H1 (cell line): ENCODE measurements at places on chromosomes 5 and 9.

GRCh38 chr9:35556776-35557175 lies 48.3 kb upstream of the TESK1 start:
- DNase-seq = no peak

DNA sequence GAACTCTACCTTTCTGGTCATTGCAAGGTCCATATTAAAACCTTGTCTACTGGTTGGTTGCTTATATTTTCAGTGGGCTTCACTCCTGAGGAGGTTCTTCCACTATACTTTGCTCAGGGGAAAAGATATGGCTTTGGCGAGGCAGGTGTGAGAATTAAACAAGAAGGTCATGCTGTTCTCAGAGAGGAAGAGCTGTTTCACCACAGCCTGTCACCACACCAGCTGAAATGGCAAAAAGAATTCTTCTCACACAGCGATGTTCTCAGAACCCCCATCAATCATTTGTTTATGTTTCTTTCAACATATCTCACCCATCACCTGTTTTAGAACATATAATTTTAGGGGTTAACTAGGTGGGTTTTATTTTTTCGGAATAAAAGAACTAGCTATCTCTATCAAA lies 38.6 kb downstream of the CAPSL start:
- no peak for DNase-seq

DNA sequence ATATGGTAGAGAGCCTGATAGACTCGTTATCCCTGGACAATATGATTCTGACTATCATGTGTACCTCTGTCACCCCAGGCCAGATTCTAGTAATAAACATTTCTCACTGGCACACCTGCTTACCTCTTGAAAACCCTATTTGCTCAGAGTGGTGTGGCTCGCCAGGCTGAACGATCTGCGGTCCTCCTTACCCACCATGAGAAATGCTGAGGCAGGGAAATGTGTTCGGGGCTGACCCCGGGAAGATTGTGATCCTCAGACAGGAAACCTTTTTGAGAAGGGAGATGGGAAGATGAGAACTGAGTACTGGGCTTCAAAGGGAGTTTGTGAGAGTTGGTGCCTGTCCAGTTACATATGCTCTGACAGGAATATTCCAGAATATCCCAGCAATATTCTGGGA lies 10.7 kb upstream of the PRXL2C start:
- no peak for DNase-seq

- DNase-seq = no peak
Observed at GRCh38 chr5:61279725-61280124, 52.3 kb upstream of the ZSWIM6 start.

DNA sequence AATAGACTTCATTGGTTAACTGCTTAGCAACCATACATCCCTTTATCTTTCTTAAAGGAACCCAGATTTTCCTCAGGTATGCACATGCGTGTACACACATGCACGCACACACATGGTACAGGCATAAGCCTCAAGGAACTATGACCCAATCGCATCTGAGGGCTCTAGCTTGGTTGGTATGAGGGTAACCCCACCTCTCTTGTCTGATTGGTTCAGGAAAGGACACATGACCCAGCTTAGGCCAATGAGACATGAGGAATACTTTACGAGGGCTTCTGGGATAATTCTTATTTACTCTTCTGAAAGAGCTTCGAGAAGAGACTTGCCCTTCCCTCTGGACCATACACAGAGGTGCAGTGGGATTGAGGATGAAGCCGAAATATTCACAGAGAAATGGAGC lies 141.9 kb downstream of the FRMD3 start:
- DNase-seq = no peak

GRCh38 chr9:130409246-130409645 lies 35.5 kb upstream of the ASS1 start:
- DNase-seq = no peak

DNA sequence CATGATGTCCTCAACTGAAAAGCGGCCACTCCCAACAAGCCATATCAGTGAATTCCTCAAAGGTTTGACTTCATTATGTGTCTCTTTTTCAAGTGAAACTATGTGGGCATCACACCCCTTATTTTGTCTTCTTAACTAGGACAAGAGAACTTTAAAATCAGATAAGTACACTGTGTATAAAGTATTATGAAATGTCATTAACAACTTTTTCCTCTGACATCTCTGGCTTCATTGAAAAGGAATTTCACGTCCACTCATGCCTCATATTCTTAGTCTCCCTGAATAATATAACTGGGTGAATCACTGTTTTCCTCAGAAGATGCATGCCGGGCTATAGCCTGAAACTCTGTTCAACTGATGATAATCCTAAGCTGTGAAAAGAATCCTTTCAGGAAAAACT lies 415.8 kb downstream of the ACTL7B start:
- no peak for DNase-seq

DNA sequence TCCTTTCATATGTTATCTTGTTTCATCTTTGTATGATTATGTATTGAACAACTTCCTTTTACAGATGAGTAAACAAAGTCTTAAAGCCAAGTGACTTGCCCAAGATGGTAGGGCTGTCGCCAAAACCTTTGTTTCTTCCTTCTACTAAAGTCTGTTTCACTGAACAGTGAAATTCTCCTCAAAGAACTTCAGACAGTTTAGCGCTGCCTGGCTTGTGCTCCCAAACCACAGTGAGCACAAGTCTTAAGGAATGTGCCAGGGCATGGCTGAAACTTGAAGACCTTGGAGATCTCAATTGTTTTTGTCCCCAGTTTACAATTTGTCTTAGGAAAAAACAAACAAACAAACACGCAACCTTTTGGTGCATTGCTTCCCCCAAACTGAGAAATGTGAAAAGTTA lies 273.5 kb downstream of the CRB2 start:
- no peak for DNase-seq

DNA sequence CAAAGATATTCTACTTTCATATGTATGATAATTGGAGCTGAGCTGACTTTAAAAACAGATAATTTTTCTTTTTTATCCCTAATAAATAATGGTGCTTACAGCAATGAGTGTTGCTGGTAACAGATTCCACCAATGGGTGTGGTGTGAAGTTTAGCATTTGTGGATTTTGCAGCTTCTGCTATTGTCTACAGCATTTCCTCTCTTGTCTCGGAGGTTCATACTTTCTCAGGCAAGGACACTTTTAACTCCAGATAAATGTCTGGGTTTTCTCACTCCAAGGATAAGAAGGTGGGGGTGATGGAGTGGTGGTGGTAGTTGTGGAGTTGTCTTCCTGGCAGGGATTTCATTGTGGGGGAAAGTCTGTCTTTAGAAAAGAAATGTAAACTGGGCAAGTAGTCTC lies 120.0 kb upstream of the CDKN2B start:
- no peak for DNase-seq

DNA sequence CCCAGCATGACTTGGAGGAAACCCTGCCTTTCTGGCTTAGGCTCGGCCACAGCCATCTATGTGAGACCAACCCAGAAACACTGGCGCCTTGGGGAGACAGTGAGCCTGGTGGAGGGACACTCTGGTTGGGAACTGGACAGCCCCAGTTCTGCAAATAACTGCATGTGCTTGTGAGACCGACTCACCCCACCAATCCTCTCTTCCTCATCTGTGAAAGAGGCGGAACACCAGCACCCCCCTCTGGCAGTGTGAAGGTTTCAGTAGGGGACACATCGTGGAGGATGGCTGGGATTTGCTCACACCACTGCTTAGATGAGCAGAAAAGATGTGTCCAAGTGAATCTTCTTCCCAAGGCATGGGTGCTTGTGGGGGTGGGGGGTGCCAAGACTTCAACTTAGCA lies 43.4 kb upstream of the N4BP3 start:
- DNase-seq = no peak

- no peak for DNase-seq
Observed at GRCh38 chr5:1005904-1006655, 2.5 kb upstream of the NKD2 start.

- DNase-seq = no peak
Observed at GRCh38 chr5:34499001-34499734, 157.0 kb upstream of the RAI14 start.
